ENCODE measurements at places on chromosomes 2 and 18. TPM values are rescaled to one million over a fixed set of nuclear protein-coding genes. Genes with fewer than 3 reads are reported as not detected.

DNA sequence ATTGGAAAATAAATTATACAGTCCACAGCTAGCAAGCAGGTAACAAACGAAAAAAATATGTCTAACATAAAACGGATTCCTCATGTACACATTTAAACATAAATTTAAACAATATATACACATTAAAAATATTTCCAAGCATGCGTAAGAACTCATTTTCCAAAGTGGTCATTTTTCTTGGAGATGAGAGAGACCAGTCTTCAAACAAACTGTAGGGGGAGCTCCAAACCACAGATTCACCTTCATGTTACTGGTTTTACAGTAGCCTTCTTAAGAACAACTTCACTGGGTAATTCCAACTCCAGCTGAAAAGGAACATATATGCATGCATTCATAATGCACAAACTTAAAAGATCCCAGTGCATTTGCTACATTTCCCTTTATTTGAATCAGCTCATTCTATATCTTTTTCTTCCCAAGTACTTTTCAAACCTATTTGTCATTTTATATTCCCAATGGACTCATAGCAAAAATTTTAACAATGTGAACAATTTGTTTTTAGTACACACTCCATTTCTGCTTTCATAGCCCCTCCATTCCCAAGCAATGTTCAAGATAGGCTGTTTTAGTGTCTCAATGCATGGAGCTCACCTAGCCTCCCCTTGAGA lies 4.7 kb upstream of the STAMBP start:
- peaks cover 10% of the 10 kb centered on the region for H3K27me3 ChIP-seq
- DNase-seq: peak; percentile 71
- H3K4me3 ChIP-seq: no peak overlapping the region
- H3K27ac ChIP-seq: no peak overlapping the region
- peaks cover 18% of the 10 kb centered on the region for H3K4me1 ChIP-seq
- H3K36me3 ChIP-seq: no peaks in the 10 kb centered on the region

Gene IL37
- not detected for total RNA-seq

- H3K27me3 ChIP-seq: no peaks in the 10 kb centered on the region
- no peak for DNase-seq
These were observed 1112.5 kb downstream of the CBLN2 start for GRCh38 chr18:71431689-71432088.

DNA sequence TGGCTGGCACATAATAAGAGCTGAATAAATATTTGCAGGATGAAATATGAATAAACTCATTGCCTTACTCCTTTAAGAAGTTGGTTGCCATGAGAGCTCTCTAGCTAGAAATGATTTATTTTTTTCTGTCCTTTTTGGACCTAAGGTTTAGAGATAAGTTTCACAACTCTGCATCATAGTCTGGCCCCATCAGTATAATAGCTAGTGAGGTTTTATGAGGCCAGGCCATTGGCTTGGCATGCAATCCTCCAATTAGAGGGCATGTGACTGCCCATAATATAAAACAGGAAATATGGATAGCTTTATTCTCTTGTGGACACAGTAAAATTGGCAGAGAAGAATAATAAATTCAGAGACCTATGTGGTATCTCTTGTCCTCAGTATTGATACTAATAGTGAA lies 26.2 kb upstream of the INSIG2 start:
- H3K27ac ChIP-seq: no peak overlapping the region
- H3K4me3 ChIP-seq: no peak overlapping the region
- H3K36me3 ChIP-seq: no peaks in the 10 kb centered on the region
- peak; percentile 11 for DNase-seq
- H3K27me3 ChIP-seq: peaks cover 17% of the 10 kb centered on the region

DNA sequence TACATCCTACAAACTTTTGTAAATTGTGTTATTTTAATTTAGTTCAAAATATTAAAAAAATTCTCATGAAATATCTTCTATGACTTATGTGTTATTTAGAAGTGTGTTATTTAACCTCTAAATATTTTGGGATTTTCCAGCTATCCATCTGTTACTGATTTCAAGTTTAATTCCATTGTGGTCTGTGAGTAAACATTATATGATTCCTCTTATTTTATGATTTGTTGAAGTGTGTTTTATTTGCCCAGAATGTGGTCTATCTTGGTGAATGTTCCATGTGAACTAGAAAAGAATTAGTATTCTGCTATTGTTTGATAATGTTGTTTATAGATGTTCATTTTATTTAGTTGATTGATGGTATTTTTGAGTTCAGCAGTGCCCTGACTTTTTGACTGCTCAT lies 136.0 kb downstream of the ZNF804A start:
- H3K4me1 ChIP-seq: no peaks in the 10 kb centered on the region
- no peaks in the 10 kb centered on the region for H3K27me3 ChIP-seq
- H3K4me3 ChIP-seq: no peak overlapping the region
- H3K27ac ChIP-seq: no peak overlapping the region

DNA sequence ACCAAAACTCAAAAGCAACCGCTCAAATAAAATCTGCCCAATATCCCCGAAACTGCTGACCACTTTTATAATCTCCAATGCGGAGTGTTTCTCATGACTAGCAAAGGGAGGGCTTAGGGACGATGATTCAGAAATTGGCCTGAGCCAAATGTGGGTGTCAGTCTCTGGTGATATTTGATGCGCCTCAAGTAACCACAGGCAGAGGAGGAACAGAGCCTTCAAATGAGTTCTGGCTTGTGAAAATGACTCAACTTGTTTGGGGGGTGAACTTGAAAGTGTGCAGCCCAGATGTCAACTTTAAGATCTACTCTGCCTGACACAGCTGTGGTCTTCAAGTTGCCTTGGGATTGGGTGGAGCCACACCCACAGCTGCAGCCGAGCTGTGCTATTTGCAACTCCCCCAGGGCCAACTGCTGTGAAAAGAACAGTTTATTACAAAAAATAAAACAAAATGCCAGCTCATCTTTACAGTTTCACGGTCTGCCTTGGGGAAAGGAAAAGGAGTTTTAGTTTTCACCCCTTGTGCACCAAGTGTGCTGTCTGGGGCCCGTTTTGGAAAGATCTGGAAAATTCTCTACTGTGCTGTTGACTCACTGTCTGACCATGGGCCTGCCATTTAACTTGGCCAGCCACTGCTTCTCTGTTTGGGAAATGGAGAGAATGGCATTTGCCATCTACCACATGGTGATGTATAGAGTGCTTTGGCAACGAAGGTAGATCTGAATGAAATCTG lies 222.1 kb downstream of the MTX2 start:
- H3K27ac ChIP-seq: peak overlapping the region; percentile 92
- H3K36me3 ChIP-seq: no peaks in the 10 kb centered on the region
- H3K4me3 ChIP-seq: peak overlapping the region; percentile 73

GRCh38 chr2:113341191-113341869 lies 62.6 kb upstream of the PAX8 start:
- no peak overlapping the region for H3K27ac ChIP-seq
- no peak overlapping the region for H3K4me3 ChIP-seq
- DNase-seq: no peak
- H3K4me1 ChIP-seq: peaks cover 10% of the 10 kb centered on the region

DNA sequence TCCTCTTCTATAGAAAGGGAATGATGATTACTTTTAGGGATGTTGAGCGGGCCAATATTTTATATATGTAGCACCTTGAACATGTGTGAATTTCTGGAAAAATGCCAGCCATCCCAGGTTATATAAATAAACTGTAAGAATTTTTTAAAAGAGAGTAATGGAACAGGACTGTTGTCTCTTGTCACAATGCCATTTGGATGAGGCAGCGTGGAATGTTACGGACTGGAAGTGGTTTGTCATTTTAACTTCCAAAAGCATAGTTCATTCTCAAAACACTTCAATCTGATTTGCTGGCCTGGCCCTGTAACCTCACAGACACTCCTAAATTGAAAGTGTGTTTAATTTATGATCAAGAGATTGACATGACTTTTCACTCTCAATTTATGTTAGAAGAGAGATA lies 70.8 kb downstream of the TPGS2 start:
- H3K36me3 ChIP-seq: peaks cover 25% of the 10 kb centered on the region
- H3K4me3 ChIP-seq: no peak overlapping the region
- H3K4me1 ChIP-seq: peaks cover 75% of the 10 kb centered on the region
- no peaks in the 10 kb centered on the region for H3K27me3 ChIP-seq
- H3K27ac ChIP-seq: peak overlapping the region; percentile 90
- DNase-seq: peak; percentile 31

Gene FHOD3
- total RNA-seq: 67.6 TPM

DNA sequence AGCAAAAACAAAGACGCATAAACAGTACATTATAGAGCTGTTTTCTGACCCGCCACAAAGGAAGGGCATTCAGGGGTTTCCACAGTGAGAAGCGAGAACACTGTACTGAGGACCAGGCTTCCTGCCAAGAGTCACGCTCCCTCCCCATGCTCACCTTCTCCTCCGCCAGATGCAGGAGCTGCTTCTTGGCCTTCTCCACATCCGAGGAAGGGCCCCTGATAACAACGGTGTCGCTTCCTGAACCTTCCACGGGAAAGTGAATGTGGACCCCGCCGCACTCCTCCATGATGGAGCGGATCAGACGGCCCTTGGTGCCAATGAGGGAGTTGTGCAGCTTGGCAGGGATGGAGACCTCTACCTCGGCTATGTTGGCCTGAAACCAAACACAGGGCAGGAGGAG lies 53.8 kb downstream of the ANO7 start:
- peaks cover 11% of the 10 kb centered on the region for H3K4me1 ChIP-seq
- peaks cover 1% of the 10 kb centered on the region for H3K27me3 ChIP-seq
- peak overlapping the region; percentile 33 for H3K27ac ChIP-seq
- peaks cover 83% of the 10 kb centered on the region for H3K36me3 ChIP-seq
